ENCODE measurements at places on chromosomes 6 and 20. TPM values are rescaled to one million over a fixed set of nuclear protein-coding genes. Genes with fewer than 3 reads are reported as not detected.

Gene CTAGE9
- not detected for total RNA-seq

Gene ZNF341
- 0.76 TPM for total RNA-seq

Gene OR2H1
- not detected for total RNA-seq

Gene CENPW
- 28.9 TPM for total RNA-seq

Gene HLA-DPA1
- total RNA-seq = 0.65 TPM

Gene NFATC2
- 0.65 TPM for total RNA-seq

Gene NKAPL
- total RNA-seq = 0.30 TPM
